Panc1 (cell line): ENCODE measurements at places on chromosomes 12 and 14. TPM values are rescaled to one million over a fixed set of nuclear protein-coding genes. Genes with fewer than 3 reads are reported as not detected.

DNA sequence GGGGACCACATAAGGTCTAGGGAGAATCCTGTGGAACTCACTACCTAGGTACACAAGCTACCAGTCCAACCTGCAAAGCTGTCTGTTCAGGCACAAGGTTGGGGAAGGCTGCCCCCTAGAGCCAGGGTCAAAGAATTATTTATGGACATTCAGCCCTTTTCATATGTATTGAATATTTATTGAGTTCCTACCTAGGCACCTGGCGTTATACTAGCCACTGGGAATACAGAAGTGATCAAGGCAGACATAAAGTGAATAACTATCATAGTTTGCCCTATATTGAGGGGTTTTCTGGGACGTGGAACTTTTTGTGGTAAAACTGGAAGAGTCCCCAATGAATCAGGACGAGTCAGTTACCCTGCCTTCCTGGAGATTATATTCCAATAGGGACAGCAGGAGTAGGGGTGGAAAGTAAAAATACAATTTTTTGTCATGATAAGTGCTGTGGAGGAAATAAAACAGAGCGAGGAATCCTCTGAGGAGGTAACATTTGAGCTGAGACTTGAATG, 5.8 kb upstream of the SLC48A1 start:
- no peak for DNase-seq

The APOF gene
- 0.10 TPM for total RNA-seq

The ARMH4 gene
- total RNA-seq: 1.8 TPM

GRCh38 chr12:132729541-132730320, 19.1 kb downstream of the PGAM5 start:
- no peak for DNase-seq

DNA sequence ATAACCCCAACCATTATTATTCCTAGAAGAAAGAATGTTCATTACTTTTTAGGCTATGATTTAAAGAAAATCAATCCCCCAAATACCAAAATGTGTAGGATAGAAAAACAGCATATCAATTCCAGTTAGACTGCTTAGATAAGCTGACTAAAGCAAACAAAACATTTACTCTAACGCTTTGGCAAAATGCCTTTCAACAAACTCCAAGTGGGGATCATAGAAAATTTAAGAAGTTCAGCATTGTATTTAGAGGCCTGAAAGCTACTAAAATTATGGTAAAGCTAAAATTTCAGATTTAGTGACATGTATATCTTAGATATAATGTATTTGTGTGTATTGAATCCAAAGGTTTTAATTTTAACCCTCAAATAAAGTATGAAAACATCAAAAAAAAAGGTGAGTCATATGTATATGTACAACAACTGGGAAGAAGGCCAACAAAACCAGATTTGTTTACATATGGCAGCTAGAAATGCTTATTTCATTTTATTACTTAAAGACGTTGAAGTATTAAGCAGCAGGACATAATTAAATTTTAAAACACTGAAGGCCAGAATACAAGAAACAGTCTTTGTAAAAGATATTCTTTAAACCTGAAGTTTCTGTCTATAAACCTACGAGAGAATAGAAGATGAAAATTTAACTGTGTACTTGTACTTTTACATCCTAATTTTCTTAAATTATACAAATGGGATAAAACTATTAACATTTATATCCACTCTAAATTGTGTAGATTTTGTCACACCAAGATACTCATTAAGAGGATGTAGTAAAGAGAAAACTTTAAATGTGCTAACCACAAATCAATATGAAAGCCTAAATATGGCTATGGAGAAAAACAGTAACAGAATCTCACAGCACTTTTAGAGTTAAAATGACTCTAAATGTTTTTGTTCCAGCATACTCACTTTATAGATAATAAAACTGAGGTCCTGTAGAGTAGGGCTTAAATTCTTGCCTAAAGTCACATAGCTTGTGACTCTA, 71.4 kb downstream of the SLC41A2 start:
- no peak for DNase-seq

The TPPP2 gene
- total RNA-seq: not detected
